Suprapubic skin (tissue), 4 donors: ENCODE measurements at places on chromosomes 4 and X.
A peak's percentile ranks its signal among the peaks of the same experiment; 100 is the strongest.

DNA sequence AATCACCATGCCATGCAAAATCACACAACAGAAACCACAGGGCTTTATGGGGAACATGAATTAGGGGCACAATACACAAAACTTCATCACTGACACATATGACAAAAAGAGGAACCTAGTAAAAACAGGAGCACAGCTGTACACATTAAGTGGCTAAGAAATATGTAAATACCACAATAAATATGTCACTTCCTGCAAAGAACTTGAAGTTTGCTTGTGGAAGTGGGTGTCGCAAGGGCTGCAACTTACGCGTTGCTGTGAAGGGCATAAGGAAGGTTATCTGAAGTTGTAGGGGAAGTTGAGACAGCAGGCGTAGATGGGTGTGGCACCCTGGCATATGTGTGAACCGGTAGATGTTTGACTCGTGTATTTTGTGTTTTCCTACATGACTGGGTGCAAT lies 42.4 kb downstream of the CLCN4 start:
- H3K4me1 ChIP-seq, result no peaks in the 10 kb centered on the region
- no peaks in the 10 kb centered on the region for H3K36me3 ChIP-seq
- H3K27ac ChIP-seq, result no peak overlapping the region
- no peak overlapping the region for H3K4me3 ChIP-seq
- DNase-seq, result no peak

DNA sequence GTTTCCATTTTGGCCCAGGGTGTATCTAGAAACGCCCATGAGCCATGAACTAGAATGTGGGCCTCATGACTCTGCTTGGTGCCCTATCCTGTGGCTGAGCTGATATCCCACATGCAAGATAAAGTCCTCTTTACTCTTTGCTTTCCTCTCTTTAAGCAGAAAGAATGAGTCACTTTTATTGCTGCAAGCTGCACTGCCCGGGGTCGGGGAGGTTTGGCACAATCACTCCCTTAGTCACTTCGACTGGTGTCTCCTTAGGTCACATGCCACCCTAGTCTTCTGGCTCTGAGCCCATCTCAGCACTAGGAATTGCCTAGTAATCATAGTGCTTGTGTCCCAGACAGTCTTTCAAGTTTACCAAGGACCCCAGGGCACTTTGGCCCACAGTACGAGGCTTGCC lies 75.1 kb upstream of the CXorf66 start:
- DNase-seq, result no peak
- no peak overlapping the region for H3K27ac ChIP-seq
- no peak overlapping the region for H3K4me3 ChIP-seq
- no peaks in the 10 kb centered on the region for H3K4me1 ChIP-seq
- H3K27me3 ChIP-seq, result no peaks in the 10 kb centered on the region
- H3K36me3 ChIP-seq, result no peaks in the 10 kb centered on the region

DNA sequence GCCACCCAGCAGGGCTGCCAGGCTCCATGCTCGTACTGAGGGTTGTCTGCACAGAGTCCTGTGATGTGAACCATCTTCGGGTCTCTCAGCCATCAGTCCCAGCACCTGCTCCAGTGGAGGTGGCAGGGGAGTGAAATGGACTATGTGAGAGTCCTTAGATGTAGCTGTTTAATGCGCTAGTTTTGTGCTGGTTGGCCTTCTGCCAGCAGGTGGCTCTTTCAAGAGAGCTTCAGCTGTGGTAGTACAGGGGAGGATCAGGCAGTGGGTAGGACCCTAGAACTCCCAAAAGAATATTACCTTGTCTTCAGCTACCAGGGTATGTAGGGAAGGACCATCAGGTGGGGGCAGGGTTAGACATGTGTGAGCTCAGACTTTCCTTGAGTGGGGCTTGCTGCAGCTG lies 1066.0 kb downstream of the GLUD2 start:
- H3K27me3 ChIP-seq, result no peaks in the 10 kb centered on the region
- no peak overlapping the region for H3K27ac ChIP-seq
- H3K36me3 ChIP-seq, result no peaks in the 10 kb centered on the region
- no peaks in the 10 kb centered on the region for H3K4me1 ChIP-seq

DNA sequence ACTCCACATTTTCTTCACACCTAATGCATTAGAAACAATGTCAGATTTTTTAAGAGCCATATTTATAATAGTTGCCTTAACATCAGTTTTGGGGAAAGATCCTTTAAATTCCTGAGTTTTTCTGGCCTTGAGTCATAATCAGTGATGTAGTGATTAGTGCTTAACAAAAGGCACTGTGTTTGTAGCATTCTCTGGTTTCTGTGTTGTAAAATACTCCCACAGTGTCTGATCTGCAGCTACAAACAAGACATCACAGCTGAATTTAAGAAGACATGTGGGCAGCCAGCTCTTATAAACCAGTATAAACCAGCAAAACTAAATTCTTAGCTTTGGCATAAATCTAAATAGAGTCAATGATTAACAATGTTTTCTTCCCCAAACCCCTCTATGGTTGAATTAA lies 233.8 kb downstream of the FSTL5 start:
- no peak overlapping the region for H3K4me3 ChIP-seq
- no peak overlapping the region for H3K27ac ChIP-seq
- DNase-seq, result no peak
- no peaks in the 10 kb centered on the region for H3K4me1 ChIP-seq
- no peaks in the 10 kb centered on the region for H3K27me3 ChIP-seq
- no peaks in the 10 kb centered on the region for H3K36me3 ChIP-seq

- peak overlapping the region; percentile 94 for H3K27ac ChIP-seq
- no peak for DNase-seq
These were observed 677 bp upstream of the CYP4V2 start for GRCh38 chr4:186190581-186191199.

DNA sequence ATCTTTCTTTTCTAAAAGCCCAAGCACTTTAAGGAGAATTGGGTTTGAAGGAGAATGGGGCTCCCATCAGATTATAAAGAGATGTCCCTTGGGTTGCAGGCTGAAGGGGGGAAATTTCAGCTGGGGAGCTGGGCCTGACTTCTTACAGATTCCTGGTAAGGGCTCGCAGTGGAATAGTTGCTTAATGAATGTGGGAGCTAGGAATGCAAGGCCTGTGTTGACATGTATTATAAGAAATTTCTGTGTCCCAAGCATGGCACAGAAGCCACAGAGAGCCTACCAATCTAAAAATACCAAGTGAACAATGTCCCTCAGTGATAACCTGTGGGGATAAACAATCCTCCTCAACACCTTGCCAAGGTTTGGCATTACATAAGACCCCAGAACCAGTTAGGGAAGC lies 39.3 kb upstream of the WNK3 start:
- no peak overlapping the region for H3K4me3 ChIP-seq
- H3K27ac ChIP-seq, result no peak overlapping the region
- no peak for DNase-seq
- no peaks in the 10 kb centered on the region for H3K4me1 ChIP-seq
- H3K27me3 ChIP-seq, result no peaks in the 10 kb centered on the region

- no peaks in the 10 kb centered on the region for H3K4me1 ChIP-seq
- no peaks in the 10 kb centered on the region for H3K27me3 ChIP-seq
- no peaks in the 10 kb centered on the region for H3K36me3 ChIP-seq
These were observed 543.6 kb upstream of the FAM241A start for GRCh38 chr4:111601671-111602070.

DNA sequence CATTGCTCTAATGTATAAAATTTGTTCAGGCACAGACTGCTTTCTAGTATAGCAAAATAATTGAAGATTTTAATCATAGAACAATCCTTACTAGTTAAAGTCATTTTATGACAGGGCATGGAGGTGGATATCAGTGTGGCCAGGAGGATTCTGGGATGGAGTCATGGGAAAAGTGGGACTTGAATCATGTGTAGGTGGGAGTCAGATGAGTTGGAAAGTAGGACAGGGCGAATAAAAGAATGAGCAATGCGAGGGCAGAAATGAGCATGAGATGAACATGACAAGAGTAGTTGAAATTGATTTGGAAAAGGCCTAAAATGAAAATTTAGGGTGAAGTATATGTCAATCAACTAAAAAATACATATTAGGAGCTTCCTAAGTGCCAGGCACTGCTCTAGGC lies 7.2 kb upstream of the SDAD1 start:
- no peak overlapping the region for H3K4me3 ChIP-seq
- H3K27ac ChIP-seq, result no peak overlapping the region
- no peak for DNase-seq

GRCh38 chr4:179292468-179292867 lies 1850.2 kb upstream of the AGA start:
- H3K4me1 ChIP-seq, result no peaks in the 10 kb centered on the region
- no peak for DNase-seq

- no peak overlapping the region for H3K4me3 ChIP-seq
- no peaks in the 10 kb centered on the region for H3K27me3 ChIP-seq
- H3K36me3 ChIP-seq, result no peaks in the 10 kb centered on the region
- H3K27ac ChIP-seq, result no peak overlapping the region
These were observed 364.9 kb downstream of the ZNF674 start for GRCh38 chrX:46180258-46180687.

DNA sequence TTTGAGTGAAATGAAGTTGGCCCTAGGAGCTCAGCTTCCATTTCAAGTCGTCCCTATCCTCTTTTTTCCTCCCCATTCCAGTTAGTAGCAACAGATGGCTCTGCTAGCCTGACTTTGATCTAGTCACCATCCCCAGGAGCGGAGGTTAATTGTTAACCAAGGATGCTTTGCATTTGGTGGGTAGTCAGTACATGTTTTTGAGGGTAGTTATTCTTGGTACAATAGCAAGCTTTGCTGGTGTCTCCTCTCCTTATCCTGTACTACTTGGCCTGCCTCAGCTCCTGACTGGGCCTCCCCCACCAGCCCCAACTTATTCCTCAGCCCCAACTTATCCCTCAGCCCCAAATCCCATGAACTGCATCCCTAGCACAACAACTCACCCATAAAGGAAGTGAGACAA lies 14.8 kb upstream of the RTL5 start:
- no peaks in the 10 kb centered on the region for H3K4me1 ChIP-seq
- H3K27me3 ChIP-seq, result no peaks in the 10 kb centered on the region
- no peak overlapping the region for H3K4me3 ChIP-seq
- no peak overlapping the region for H3K27ac ChIP-seq
- DNase-seq, result no peak

DNA sequence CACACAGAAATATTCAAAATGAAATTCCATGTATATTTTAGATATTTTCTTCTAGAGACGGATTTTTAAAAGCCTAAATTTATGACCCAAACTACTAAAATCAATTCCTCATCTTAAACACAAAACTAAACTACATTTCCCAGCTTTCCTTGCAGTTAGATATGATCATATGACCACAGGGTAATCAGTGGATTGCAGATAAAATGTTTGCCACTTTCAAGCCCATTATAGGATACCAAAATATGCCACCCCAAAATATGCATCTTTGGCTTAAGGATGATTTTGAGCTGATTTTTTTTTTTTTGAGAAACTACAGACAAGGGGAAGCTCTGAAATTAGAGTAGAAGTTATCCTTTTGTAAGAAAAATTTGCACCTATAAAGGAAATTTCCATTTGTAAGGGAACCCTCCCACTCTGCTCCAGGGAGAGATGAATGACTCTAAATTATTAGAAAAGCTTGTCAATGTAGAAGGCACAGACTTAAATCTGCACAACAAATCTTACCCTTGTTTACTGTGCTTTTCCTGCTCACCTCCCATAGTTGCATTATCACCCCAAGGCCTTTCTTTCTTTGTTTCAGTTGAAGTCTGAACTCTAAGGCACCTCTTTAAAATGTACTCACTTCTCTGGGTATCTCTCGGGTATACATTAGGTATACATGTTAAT lies 503.0 kb downstream of the PDHA2 start:
- H3K36me3 ChIP-seq, result no peaks in the 10 kb centered on the region
- DNase-seq, result no peak
- no peak overlapping the region for H3K27ac ChIP-seq
- no peaks in the 10 kb centered on the region for H3K4me1 ChIP-seq
- H3K4me3 ChIP-seq, result no peak overlapping the region
- H3K27me3 ChIP-seq, result no peaks in the 10 kb centered on the region

DNA sequence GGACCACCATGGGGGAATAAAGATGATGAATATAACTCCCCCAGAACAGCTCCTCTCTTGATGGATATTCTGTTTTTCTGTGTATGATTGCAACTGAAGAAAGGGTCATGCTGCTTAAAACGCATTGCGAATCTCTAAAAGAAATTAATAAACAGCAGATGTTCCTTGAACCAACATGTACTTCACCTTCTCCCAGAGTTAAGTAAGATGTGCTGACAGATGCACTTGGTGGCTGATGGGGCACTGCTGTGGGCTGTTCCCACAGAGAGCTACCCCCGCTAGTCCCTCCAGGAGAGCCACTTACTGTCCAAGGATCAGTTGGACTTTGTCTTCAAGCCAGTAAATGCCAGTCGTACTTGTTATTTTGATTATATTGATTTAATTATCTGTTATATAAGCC lies 26.3 kb upstream of the C4orf54 start:
- no peaks in the 10 kb centered on the region for H3K4me1 ChIP-seq
- no peaks in the 10 kb centered on the region for H3K27me3 ChIP-seq
- no peak overlapping the region for H3K27ac ChIP-seq
- H3K4me3 ChIP-seq, result no peak overlapping the region
- DNase-seq, result no peak

GRCh38 chr4:168790898-168791297 lies 219.2 kb downstream of the CBR4 start:
- no peaks in the 10 kb centered on the region for H3K36me3 ChIP-seq
- no peak for DNase-seq
- H3K27ac ChIP-seq, result no peak overlapping the region
- H3K4me3 ChIP-seq, result no peak overlapping the region

GRCh38 chrX:15946783-15947580 lies 92.4 kb upstream of the AP1S2 start:
- H3K4me1 ChIP-seq, result no peaks in the 10 kb centered on the region
- DNase-seq, result no peak
- no peak overlapping the region for H3K27ac ChIP-seq

GRCh38 chrX:13177921-13178566 lies 133.6 kb upstream of the FAM9C start:
- H3K27ac ChIP-seq, result no peak overlapping the region
- DNase-seq, result no peak
- no peaks in the 10 kb centered on the region for H3K27me3 ChIP-seq

GRCh38 chr4:82905205-82905604 lies 4.7 kb downstream of the THAP9 start:
- peaks cover 10% of the 10 kb centered on the region for H3K4me1 ChIP-seq
- DNase-seq, result no peak
- no peak overlapping the region for H3K27ac ChIP-seq
- H3K27me3 ChIP-seq, result no peaks in the 10 kb centered on the region
- no peak overlapping the region for H3K4me3 ChIP-seq

- H3K27ac ChIP-seq, result no peak overlapping the region
- H3K4me1 ChIP-seq, result peaks cover under 1% of the 10 kb centered on the region
- H3K36me3 ChIP-seq, result no peaks in the 10 kb centered on the region
These were observed 26.8 kb upstream of the PPP2R2C start for GRCh38 chr4:6499238-6499600.

- no peaks in the 10 kb centered on the region for H3K27me3 ChIP-seq
- H3K4me3 ChIP-seq, result no peak overlapping the region
- H3K27ac ChIP-seq, result no peak overlapping the region
- no peak for DNase-seq
These were observed 32.2 kb downstream of the IL21 start for GRCh38 chr4:122588453-122589238.

GRCh38 chr4:79788884-79789283 lies 284.1 kb downstream of the ANTXR2 start:
- no peaks in the 10 kb centered on the region for H3K36me3 ChIP-seq
- no peaks in the 10 kb centered on the region for H3K4me1 ChIP-seq
- no peak overlapping the region for H3K4me3 ChIP-seq
- no peak overlapping the region for H3K27ac ChIP-seq
